H1 (cell line): ENCODE measurements at places on chromosomes 2 and 18. TPM values are rescaled to one million over a fixed set of nuclear protein-coding genes. Genes with fewer than 3 reads are reported as not detected.

IGFBP5 gene
- polyA plus RNA-seq, result 2.2 and 4.4 TPM in 2 replicates

TUBB8B gene
- polyA plus RNA-seq, result 1.3 TPM in 2 replicates

RGPD3 gene
- polyA plus RNA-seq, result 0.05 and 0.08 TPM in 2 replicates

CDK5R2 gene
- 0.14 TPM in 2 replicates for polyA plus RNA-seq
